ENCODE measurements at places on chromosomes 1 and 21.

- no peak for DNase-seq
Measured at GRCh38 chr1:167905671-167906070, 8.3 kb downstream of the ADCY10 start.

DNA sequence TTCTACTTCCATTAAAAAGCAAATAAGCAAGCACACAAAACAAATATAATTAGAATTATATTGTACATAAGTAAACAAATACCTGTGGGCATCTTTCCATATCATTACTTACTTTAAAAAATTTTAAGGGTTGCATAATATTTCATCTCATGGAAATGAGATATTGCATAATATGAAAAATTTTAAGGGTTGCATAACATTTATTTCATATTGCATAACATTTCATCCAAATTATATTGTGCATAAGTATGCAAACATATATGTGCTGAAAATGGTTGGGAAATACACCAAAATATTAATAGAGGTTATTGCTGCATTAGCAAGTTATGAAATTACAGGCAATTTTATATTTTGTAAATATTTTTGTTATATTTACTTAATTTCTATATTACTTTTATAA, 213.7 kb downstream of the KCNH1 start:
- DNase-seq = no peak

DNA sequence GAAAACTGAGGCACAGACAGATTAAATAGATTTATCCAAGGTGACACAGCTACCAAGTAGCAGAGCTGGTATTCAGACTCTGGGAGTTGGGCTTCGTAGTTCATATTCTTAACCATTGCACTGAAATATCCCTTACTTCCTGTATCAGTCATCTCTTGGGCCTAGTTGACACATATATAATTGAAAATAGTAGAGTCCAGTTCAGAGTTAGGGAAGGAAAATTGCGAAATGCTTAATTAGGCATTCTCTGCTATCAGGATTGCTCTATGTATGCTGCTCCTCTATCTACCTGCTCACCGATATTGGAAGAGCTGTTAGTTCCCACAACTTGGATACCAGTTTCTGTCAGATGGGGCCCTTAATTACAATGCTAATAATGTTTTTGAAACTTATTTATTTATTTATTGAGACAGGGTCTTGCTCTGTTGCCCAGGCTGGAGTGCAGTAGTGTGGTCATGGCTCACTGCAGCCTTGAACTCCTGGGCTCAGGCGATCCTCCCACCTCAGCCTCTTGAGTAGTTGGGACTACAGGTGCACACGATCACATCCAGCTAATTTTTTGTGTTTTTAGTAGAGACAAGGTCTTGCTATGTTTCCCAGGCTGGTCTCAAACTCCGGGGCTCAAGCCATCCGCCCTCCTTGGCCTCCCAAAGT, 8.2 kb downstream of the RCOR3 start:
- no peak for DNase-seq

- DNase-seq = no peak
Measured at GRCh38 chr1:201006450-201006849, 17.1 kb downstream of the KIF21B start.

DNA sequence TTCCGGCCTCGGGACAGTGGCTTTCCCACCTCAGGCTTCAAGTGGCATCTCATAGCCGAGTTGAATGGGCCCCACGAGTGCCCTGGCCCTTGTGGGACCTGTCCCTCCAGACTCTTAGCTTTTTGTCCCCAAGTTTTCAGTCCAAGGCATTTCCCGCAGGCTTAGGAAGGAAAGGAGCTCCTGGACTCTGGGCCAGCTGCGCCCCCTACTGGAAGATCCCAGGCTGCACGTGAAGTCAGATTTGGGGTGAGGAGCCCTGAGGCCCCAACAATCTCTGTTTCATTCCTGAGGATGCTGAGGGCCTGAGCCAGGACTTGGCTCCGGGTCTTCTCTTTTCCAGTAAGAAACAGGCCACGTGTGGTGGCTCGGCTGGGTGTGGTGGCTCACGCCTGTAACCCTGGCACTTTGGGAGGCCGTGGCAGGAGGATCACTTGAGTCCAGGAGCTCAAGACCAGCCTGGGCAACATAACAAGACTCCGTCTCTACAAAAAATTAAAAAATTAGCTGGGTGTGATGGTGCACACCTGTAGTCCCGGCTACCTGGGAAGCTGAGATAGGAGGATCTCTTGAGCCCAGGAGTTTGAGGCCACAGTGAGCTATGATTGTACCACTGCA, 67.4 kb downstream of the ARHGEF10L start:
- DNase-seq = no peak

GRCh38 chr1:184518736-184519357, 132.0 kb downstream of the C1orf21 start:
- DNase-seq = no peak

- DNase-seq = no peak
Measured at GRCh38 chr1:241630005-241630404, 10.2 kb downstream of the CHML start.

DNA sequence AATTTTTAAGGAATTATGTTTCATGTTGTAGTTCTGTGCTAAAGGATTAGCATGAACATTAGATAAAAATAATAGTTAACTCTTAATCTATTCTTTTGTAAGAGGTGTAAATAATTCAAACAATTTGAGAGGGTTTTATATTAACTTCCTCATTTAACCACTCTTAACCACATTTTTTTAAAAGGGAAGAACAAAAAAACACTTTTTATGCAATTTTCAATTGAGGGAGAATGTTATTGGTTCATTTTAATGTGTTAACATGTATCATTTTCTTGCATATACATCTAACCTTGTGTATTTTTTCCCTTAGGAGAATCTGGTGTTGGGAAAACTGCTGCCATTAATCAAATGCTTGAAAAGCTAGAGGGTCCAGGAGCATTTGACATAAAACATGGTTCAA, 169.0 kb downstream of the LBR start:
- no peak for DNase-seq

DNA sequence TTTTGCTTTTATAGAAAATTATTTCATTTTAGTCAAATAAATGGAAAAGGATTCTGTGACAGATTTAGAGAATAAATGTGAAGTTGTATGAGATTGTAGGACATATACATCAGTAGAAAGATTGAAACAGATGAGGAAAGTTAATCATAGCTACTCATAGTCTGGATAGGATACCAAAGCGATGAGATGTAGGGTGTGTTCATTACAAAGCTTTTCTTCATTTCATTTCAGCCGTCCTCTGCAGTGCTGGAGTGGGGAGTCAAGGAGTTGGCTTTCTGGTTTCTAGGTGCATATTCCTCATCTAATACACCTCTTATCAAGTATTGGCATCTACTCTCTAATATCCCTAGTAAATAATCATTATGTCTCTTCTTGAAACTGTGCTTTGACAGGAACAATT, 149.5 kb upstream of the NEGR1 start:
- no peak for DNase-seq

GRCh38 chr1:82052563-82052962, 251.8 kb downstream of the ADGRL2 start:
- DNase-seq = no peak

- no peak for DNase-seq
Measured at GRCh38 chr1:12416101-12416500, 186.3 kb downstream of the VPS13D start.

GRCh38 chr1:112618114-112618720, 724 bp downstream of the ST7L start:
- no peak for DNase-seq

GRCh38 chr1:109697066-109697465, 9.4 kb downstream of the GSTM1 start:
- no peak for DNase-seq

DNA sequence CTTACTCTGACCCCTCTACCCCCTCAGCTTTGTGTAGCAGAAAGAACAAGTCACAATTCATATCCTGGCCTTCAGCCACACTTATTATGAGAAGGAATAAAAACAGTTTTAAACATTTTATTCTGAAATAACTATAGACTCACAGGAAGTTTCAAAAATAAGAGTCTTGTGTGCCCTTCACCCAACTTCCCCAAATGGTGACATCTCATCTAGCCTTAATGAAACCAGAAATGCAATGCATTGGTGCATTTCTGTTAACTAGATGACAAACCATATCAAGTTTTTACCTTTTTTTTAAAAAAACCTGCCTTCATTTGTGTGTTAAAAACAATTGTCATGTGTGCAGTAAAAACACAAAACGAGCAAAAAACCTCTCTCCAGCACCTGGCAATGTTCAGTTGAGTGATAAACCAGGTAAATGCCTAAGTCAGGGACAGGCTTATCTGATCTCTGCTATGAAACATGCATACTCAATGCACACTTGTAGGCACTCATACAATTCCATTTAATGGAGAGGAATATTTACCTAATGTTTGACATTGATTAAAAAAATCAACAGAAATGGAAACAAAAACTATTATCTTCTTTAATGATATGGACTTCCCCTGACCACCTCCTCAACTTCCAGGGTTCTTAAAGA, 51.5 kb downstream of the SH3BGR start:
- no peak for DNase-seq

DNA sequence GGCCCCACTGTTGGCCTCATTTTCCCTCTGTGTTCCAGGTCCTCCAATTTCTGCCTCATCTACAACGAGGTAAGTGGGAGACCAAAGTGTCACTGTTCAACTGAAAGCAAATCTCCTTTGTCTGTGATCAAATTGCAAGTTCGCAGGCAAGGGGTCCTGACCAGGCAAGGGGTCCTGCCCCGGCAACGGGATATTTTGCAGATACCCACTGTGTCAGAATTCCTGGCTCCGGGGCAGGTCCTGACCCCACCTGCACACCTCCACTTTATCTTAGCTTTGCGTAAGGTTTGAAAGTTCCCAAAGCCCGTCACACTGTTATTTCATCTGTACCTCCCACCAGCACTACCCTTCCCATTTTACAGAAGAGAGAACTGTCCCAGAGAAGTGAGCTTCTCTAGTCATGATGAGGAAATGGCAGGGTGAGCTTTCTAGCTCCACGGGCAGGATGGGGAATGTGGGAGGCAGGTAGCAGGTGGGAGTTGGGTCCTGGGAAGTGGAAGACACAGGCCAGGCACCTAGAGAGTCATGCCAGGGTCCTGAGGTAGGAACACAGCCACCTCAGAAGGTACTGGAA, 32.0 kb upstream of the CSF1 start:
- DNase-seq = no peak

GRCh38 chr1:47409311-47410067, 6.6 kb upstream of the FOXE3 start:
- no peak for DNase-seq

DNA sequence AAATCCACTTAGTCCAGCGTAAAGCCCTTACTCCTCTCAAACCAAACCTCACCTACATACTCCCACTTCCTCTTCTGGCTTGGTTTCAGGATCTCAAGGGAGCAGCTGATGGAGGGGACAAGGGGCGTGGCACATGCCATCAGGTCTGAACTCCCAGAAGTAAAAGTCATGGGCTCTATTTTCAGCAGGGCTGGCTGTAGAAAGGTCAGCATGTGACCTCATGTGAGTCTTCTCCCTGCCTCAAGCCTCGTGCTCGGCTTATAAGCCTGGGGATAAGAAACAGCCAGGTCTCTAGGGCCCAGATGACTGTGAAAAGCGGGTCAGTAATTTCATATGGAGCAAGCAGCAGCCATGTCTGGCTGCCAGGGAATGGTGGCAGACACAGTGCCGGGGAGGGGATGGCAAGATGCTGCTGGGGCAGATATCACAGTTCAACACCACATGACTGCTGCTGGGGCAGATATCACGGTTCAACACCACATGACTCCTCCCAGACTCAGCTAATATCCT, 227.9 kb downstream of the KCNH1 start:
- DNase-seq = no peak

DNA sequence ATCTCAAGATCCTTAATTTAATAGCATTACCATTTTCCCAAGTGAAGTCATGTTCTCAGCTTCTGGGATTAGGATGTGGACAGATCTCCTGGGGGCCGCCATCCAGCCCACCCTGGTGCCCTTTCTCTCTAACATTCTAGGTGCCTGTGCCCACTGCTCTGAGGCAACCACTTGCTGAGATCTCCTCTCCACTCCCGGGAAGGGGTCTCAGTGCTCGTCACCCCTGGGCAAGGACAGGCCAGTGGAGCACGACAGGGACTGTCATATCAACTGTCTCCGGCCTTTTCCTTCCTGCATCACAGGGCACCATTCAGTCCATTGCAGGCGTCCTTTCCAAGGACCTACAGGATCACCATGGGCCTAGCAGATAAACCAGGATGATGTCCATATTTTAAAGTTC, 304.8 kb downstream of the AJAP1 start:
- DNase-seq = no peak

All from NCI-H524 treated with DMSO at 0.1 percent for 48 hours (cell line).